CD4-positive, alpha-beta T cell treated with Interleukin-15 for 4 hours (primary cell): ENCODE measurements at places on chromosomes 7 and 10.

DNA sequence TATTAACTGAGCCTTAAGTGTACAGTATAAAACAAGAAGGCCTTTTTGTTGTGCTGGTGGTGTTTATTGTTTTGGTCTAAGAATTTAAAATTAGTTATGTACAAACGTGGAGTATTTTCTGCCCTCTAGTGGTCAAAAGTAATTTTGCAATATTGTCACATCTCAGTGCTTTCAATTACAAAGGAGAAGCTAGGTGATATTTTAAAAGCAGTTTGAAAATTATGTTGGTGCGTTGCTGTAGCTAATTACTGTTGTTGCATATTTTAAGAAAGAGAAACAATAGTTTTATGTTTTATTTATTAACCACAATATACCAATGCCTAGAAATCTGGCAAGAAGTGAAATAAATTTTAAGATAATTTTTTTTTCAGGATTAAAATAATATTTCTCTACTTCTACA lies 11.4 kb downstream of the NPVF start:
- peak; percentile 50 for DNase-seq

DNA sequence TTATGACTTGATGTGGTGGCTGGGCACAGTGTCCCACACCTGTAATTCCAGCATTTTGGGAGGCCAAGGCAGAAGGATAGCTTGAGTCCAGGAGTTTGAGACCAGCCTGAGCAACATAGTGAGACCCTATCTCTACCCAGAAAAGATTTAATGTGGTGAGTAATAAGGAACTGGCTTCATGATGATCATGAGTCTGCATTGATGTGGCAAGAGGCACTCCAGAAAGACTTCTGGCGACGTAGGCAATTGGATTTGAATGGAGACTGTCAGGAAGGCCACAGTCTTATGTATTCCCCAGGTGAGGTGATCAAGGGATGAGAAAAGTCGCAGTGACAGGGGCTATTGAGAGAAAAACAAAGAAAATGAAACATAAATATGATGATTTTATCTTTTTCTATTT lies 138.0 kb downstream of the CACNB2 start:
- DNase-seq, result no peak

- no peak for DNase-seq
Measured at GRCh38 chr10:105844676-105845570, 1203.8 kb downstream of the SORCS3 start.

DNA sequence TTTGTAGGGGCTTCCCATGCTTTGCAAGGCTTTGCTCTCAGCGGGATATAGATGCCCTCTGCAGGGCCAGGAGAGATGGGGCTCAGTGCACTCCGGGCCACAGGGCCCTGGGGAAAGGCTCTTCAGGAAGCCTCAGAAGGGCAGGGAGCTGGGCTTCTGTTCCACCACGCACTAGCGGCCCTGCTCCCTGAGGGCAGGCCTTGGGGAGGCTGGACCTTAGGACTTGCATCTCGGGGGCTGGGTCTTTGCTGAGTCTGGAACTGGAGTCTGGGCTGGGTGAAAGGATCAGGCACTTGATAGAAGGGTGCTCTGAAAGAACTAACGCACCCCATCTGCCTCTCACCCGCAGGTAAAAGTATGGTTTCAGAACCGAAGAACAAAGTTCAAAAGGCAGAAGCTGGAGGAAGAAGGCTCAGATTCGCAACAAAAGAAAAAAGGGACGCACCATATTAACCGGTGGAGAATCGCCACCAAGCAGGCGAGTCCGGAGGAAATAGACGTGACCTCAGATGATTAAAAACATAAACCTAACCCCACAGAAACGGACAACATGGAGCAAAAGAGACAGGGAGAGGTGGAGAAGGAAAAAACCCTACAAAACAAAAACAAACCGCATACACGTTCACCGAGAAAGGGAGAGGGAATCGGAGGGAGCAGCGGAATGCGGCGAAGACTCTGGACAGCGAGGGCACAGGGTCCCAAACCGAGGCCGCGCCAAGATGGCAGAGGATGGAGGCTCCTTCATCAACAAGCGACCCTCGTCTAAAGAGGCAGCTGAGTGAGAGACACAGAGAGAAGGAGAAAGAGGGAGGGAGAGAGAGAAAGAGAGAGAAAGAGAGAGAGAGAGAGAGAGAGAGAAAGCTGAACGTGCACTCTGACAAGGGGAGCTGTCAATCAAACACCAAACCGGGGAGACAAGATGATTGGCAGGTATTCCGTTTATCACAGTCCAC lies 5.4 kb downstream of the EMX2 start:
- no peak for DNase-seq

DNA sequence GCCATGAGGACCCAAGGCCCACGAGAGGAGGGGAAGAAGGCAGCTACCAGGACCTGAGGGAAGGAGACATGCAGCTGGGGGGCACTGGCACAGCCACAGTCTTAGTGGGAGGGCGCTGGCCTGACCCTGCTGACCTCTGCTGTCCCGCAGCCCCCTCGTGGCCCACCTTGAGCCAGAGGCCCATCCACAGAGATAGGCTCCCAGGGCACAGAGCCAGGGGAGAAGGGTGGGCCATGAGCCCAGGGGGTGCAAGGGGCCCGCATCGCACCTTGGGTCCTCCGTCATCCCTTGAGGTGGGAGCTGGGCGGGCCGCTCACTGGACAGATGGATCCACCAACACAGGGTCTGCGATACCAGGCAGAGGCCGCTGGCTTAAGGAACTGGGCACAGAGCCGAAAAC lies 387.7 kb upstream of the PFKP start:
- no peak for DNase-seq
